ENCODE measurements at places on chromosomes 7 and 10.

DNA sequence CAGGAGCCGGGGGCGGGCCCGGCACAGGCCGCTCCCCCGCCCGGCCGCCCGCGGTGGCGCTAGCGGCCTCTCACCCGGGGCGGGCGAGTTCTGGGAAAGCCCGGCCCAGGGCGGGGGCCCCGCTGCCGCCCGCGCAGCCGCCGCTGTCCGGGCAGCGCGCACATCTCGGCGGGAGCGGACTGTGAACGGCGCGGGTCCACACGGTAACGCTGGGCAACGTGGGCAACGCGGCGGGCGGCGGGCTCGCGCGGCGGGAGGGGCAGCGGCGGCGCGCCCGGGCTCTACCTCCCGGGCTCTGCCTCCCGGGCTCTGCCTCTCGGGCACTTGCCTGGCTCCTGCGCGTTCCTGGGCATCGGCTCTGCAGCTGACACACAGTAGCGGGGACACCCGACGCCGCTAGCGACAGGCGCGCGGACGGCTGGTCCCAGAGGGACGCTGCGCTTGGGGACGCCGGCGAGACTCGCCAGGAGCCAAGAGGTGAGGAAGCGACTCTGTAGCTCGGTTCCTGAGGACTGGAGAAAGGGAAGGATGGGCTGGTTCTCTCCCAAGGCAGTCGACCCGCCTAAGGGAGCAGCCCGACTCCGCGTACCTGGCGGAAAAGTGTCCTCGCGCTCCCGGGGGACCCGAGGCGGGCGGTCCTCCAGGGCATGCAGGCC is at the start of gene PLCE1:
Gene PLCE1 (plus strand): TSS at position 150 of the 656 bp plus-strand sequence. CDS start 37,116 bp downstream, outside the sequence.
- DNase-seq = peak; percentile 5

- no peak for DNase-seq
These were observed 12.4 kb upstream of the SEC24C start for GRCh38 chr10:73731588-73732375.

GRCh38 chr7:70660819-70661191 is 471.1 kb upstream of the GALNT17 start:
- DNase-seq = no peak

DNA sequence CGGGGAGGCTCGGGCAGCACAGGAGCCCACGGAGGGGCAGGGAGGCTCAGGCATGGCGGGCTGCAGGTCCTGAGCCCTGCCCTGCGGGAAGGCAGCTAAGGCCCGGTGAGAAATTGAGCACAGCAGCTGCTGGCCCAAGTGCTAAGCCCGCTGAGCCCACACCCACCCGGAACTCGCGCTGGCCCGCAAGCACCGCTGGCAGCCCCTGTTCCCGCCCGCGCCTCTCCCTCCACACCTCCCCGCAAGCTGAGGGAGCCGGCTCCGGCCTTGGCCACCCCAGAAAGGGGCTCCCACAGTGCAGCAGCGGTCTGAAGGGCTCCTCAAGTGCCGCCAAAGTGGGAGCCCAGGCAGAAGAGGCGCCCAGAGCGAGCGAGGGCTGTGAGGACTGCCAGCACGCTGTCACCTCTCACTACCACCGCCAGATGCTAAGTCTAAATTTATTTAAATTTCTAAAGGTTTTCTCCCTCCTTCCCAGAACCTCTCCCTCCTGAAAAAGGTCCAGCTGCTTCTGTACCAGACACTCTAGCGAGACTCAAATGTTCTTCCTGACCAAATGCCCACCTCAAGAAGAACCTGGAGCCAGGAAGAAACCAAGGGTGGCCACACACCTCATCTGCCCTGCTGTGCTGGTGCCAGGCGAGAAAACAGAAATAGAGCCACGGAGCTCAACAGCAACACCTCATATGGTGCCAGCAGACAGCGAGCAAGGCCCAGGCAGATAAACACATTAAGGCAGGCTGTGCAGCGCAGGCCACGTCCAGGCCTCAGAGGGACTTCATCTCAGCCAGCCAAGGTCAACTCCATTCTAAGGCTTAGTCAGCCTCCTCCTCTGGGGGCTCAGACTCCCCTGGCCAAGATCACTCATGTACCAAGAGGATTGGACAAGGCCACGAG is 47.0 kb downstream of the KCNMA1 start:
- no peak for DNase-seq

DNA sequence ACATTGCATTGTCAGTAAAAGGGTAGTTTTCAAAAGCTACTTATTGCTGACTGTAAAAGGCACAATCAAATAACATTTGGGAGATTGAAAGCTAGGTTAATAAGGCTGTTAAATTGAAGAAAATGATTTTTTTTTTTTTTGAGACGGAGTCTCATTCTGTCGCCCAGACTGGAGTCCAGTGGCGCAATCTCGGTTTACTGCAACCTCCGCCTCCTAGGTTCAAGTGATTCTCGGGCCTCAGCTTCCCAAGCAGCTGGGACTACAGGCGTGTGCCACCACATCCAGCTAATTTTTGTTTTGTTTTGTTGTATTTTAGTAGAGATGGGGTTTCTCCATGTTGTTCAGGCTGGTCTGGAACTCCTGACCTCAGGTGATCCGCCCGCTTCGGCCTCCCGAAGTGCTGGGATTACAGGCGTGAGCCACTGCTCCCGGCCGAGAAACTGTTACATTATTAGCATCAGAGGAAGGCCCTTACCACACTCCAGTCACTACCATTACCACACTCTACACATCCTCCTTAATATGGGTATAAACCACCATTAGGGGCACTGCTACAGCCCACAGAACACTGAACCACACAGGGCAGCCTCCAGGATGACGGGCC is 1.0 kb downstream of the CYP51A1 start:
- DNase-seq = no peak
